Epithelial cell of proximal tubule (primary cell): ENCODE measurements at places on chromosomes 2 and 18.
A peak's percentile ranks its signal among the peaks of the same experiment; 100 is the strongest.

DNA sequence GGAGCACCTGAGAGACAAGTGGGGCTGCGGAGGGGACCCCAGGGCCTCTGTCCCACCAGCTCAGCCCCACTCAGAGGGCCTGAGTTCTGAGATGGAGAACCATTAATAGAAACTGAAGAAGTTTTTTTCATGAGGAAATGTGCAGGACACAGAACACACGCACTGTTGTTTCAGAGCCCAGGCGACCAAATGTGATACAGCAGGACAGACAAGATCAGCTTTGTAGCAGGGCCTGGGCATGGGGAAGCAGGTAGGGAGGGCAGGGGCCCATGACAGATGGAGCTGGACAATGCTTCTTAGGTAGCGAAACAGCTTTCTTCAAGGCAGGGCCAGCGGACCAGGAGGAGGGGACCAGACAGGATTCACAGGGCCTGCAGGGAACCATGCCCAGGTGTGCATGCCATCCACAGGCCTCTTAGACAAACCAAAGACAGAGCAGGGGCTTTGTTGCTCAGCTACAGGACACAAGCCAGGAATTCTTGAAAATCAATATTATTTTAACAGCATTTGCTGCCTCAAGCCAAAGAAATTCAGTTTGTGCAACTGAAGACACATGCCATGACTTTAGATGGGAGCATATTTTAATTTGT, 252.8 kb upstream of the GYPC start:
- no peak for DNase-seq

- DNase-seq = no peak
Observed at GRCh38 chr2:182463760-182464159, 36.9 kb upstream of the PDE1A start.

- no peak for DNase-seq
Observed at GRCh38 chr18:39341129-39341528, 1775.5 kb upstream of the CELF4 start.

- no peak for DNase-seq
Observed at GRCh38 chr18:12326711-12327460, 18.8 kb downstream of the TUBB6 start.

DNA sequence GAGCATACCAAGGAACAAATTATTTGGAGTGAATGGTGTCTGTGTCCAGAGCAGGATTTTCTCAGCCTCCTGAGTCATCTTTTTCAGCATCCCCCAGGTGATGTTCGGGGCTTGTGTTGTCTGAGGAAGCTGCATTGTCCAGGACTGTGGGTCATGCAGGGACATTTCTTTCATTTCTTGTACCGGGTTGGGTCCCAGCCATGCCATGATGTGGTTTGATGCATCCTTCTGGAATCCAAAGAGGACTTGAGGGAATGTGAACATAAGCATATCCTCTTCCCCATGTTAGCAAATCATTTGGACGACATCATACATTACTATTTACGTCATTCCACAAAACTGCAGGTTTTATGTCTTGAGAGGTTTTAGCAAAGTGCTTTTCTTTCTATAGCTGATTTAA, 797.8 kb downstream of the CCDC85A start:
- DNase-seq = no peak

DNA sequence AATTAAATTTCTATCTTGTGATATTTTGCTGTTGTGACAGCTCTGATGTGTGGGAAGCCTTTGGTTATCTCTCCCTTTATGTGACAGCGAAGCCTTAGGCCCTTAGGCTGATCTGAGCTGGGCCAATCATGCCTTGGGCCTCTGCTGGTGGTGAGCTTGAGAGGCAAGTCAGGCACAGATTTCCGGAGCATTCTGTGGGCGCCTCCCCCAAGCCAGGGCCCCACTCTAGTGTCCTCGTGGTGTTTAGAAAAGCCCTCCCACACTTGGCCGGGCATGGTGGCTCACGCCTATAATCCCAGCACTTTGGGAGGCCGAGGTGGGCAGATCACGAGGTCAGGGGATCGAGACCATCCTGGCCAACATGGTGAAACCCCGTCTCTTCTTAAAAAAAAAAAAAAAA, 239.8 kb downstream of the SH3RF3 start:
- no peak for DNase-seq

GRCh38 chr2:85534881-85535280, 4.1 kb upstream of the MAT2A start:
- no peak for DNase-seq

DNA sequence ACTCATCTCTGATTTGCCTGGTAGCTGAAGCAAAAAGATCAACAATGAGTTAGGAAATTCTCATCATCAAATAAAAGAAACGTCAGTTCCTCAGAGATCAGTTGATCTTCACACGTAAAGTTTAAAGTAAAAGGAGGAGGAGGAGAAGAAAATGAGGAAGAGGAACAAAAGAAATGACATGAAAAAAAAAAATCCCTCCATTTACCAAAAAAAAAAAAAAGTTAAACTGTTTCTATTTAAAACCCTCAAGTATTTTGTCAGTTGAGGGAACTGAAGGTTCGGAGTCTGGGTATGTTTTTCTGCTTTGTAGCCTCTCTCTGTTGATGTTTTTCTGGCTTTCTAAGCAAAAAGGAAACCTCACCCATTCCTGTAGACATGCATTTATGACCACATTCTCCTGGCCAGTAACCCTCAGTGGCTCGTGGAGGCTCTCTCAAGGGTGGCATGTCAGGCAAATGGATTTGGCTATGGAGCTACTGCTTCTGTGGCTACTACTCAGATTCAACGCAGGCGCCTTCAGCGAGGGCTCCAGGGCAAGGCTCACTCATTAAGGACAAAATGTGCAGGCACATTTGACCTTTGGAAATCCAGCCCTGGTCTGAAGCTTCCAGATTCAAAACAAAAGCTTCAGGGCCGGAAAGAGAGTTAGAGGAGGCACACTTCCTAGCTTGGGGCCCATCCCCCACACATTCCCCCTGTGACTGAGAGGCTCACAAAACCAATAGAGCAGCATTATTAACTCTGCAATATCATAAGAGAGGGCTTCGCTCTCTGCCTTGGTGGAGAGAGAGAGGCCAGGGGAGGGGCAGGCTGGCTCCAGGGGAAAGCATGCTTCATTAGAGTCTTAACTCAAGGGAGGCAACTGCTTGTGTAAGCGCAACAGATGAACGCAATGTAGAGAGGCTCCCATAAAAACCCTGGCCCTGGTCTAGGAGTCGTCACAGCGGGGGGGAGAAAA, 22.3 kb downstream of the KLF7 start:
- DNase-seq = no peak

- no peak for DNase-seq
Observed at GRCh38 chr2:56337342-56337741, 153.6 kb downstream of the CCDC85A start.

GRCh38 chr2:215712871-215713790, 277.3 kb upstream of the FN1 start:
- DNase-seq = peak; percentile 68

GRCh38 chr2:29070526-29070925, 3.8 kb downstream of the PCARE start:
- no peak for DNase-seq

DNA sequence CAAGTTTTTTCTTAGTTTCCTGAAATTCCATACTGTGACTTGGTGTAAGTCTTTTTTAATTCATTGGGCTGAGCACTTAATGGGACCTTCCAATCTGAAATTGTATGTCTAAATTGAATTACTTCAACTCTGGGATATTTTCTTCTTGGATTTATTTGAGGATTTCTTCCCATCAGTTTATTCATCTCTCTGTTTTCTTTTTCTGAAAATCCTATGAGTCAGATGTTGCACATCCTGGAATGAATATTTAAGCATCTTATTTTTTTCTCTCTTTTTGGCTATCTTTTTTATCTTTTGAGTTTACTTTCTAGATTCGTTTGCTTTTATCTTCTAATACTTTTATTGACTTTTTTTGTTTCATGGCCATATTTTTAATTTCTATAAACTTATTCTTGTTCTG, 55.4 kb upstream of the ACYP2 start:
- no peak for DNase-seq

GRCh38 chr2:119760956-119761275, 1.2 kb downstream of the PTPN4 start:
- DNase-seq = no peak

- DNase-seq = no peak
Observed at GRCh38 chr2:148979919-148980277, 58.6 kb upstream of the LYPD6B start.

DNA sequence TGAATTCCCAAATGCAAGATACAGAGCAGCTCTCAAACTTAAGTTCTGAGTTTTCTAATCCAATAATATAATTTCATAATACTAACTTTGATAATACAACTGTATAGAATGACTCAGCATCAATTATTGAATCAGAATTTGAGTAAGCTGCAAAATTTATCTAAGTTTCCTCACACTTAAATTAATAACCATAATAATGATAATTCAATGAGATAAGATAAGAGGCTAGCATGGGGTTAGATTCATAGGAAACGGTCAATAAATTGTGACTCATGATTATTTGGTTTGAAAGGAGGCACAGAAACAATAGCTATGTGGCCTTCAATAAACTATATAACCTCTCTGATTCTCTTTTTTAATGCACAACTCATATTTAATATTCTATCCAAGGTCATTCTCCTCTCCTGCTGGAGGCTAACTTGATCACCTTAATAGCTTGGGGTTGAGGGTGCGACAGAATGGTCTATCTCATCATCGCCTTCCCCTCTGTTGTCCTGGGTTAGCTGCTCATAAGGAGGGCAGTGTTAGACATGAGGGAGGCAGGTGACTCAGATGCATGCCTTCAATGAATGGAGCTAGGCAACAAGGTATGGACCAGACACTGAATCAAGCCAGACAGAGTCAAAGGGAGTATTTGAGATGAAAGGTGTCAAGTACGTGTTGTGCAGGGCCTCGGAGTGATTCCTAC, 36.2 kb upstream of the BMP10 start:
- DNase-seq = no peak

DNA sequence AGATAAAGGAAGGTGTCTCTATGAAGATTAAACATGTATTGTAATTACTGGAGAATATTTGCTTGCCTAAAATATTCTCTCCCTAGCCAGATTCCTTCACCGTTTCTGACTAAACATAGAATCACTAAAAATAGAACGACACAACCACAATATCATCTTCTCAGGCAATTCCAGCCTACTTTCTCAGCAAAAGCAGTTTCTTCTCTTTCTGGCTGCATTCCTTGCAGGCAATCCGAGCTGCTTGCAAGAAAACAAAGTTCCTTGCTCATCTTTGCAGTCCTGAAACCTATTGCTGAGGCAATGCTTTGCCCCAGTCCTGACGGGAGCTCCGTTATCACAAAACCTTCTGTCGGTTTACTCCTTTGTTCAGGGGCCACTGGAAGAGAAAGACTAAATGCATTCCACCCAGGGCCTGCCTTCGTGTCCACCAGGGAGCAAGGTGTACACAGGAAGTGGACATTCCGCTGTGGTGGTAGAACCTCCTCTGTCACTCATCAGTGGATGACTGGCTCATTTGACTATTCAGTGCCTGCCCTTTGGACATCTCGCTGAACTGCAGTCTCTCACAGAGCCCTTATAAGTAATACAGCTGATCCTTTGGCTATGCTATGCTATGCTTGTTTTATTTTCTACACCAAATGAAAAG, 239.2 kb upstream of the DOK6 start:
- DNase-seq = no peak

GRCh38 chr2:88832992-88833389, 141.5 kb downstream of the RPIA start:
- DNase-seq = no peak
